B cell (primary cell): ENCODE measurements at places on chromosomes 16 and 17. TPM values are rescaled to one million over a fixed set of nuclear protein-coding genes. Genes with fewer than 3 reads are reported as not detected.

DNA sequence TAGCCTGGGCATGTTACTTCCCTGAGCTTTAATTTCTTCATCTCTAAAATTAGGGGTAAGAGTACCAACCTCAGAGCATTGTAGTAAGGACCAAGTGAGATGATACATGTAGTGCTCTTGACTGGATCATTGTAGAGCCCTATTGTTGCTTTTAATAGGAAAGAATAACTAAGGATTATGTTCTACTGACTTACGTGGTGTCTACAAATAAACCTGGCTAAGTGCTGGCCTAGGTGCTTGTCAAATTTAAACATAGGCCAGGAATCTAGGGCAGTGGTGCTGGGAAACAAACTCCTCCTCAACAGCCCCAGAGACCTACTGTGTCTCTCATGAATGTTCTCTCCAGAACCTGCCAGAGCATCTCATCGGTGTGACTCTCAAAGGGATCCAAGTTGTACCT, 69.4 kb downstream of the ABCC12 start:
- H3K4me1 ChIP-seq, result no peaks in the 10 kb centered on the region
- no peak for DNase-seq
- no peaks in the 10 kb centered on the region for H3K36me3 ChIP-seq
- H3K4me3 ChIP-seq, result no peak overlapping the region
- no peak overlapping the region for H3K27ac ChIP-seq

- H3K4me3 ChIP-seq, result no peak overlapping the region
- peak; percentile 20 for DNase-seq
- no peak overlapping the region for H3K27ac ChIP-seq
- H3K4me1 ChIP-seq, result peaks cover 20% of the 10 kb centered on the region
- H3K27me3 ChIP-seq, result no peaks in the 10 kb centered on the region
- no peaks in the 10 kb centered on the region for H3K36me3 ChIP-seq
Measured at GRCh38 chr17:411421-412120, 59.0 kb upstream of the RPH3AL start.

DNA sequence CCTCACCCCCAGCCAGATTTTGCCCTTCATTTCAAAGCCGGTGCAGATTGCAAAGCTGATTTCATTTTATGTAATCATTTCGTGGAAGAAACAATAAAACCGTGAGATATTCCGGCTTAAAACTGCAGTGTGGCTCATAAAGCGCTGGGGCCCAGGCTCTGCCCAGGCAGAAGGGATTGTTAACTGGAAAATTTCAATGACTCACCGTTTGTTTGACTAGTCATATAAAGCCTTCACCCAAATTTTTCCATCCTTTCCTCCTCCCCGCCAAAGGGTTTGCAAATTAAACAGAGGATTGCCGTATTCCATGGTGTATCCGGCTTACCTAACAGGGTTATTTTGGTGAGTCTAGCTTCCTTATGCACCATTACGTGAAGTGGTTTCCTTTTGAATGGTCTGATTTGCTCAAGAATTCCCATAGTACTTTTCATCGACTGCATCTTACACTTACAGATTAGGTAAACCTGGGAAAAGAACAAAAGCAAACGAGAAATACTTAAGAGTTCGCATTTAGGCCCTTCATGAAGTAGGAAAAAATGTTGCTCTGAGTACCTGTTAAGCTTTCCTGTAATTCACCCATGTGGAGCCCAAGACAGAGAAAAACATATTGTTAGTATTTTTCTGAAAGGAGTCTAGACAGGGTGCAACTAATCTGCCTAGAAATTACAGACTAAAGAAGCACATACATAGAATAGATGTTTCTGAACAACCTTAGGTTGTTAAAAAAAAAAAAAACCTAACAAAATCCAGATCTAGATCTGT, 949 bp upstream of the GSPT1 start:
- H3K4me3 ChIP-seq, result peak overlapping the region; percentile 44
- no peaks in the 10 kb centered on the region for H3K27me3 ChIP-seq

DNA sequence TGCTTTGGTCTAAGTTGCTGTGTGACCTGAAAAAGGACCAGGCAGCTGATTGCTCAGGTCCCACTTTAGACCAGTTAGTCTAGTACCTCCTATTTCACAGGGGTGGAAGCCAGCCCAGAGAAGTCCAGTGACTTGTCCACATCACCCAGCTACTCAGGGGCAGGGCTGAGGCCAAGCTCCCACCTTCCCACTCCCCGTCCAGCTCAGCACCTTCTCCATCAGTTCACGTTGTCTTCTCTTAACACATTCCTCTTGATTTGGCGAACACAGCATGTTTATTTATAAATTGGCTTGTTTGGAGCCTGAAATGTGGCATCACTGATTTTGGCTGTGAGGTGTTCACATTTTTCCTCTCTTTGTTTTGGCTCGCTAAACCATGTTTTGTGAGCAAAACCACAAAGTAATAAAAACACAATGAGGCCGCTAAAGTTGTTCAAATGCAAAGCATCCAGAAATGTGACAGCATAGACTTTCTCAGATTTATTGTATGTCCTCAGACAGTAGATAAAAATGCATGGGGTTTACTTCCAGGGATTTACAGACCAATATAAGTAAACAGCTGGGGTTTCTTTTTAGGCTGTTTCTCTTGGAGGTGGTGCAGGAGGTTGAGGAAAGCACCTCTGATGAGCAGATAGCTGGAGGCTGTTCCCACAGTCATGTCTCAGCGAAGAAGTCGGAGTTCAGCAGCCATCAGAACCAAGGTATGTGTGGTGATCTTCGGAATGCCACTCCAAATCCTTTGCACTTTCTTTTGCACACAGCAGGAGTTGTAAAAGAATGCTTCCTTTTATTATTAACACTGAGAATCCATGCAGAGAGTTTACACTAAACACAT, 88.4 kb downstream of the PLXDC1 start:
- DNase-seq, result no peak
- no peaks in the 10 kb centered on the region for H3K36me3 ChIP-seq
- no peaks in the 10 kb centered on the region for H3K4me1 ChIP-seq
- no peak overlapping the region for H3K27ac ChIP-seq
- H3K27me3 ChIP-seq, result no peaks in the 10 kb centered on the region

DNA sequence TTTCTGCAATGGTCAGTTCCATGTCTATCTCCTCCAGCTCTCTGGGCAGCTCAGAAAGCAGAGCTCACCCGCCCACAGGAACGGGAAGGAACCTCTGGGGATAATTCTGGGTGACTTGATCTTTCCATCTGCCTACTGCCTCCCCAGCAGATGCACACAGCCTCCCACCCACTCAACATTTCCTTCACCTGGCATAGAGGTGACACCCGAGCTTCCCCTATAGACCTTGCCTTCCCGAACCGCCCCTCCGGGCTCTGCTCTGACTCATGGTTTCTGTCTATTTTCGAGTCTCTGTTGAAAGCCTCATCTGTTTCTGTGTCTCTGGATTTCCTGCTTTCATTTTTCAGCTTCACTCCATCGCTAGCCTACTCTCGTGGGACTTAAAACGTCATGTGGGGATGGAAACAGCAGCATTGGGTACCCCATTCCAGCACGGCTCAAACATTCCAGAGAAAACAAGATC, 11.4 kb downstream of the GGA3 start:
- peaks cover 25% of the 10 kb centered on the region for H3K36me3 ChIP-seq
- peak; percentile 50 for DNase-seq
- H3K4me1 ChIP-seq, result peaks cover 50% of the 10 kb centered on the region
- peak overlapping the region; percentile 68 for H3K27ac ChIP-seq

DNA sequence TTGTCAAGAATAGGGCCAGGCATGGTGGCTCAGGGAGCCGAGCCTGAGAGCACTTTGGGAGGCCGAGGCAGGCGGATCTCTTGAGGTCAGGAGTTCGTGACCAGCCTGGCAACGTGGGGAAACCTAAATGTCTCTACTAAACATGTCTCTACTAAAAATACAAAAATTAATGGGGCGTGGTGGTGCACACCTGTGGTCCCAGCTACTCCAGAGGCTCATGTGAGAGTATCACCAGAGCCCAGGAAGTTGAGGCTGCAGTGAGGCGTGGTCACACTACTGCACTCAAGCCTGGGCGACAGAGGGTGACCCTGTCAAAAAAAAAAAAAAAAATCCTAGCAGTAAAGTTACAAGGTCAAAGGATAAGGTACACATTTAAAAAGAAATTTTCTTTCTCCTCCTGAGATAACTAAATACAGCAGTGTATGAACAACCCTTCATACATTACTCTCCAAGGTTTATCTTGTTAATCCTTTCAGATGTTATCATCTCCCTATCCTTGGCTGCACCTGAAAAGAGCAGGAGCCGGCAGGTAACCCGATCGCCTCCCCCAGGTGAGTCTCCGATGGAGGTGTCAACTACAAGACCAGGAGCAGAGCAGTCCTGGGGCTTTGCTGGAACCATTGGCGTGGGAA, 122.3 kb downstream of the GOSR1 start:
- no peak overlapping the region for H3K27ac ChIP-seq
- H3K4me1 ChIP-seq, result peaks cover 14% of the 10 kb centered on the region
- H3K27me3 ChIP-seq, result no peaks in the 10 kb centered on the region
- H3K4me3 ChIP-seq, result peak overlapping the region; percentile 86

- no peak overlapping the region for H3K27ac ChIP-seq
- H3K4me3 ChIP-seq, result no peak overlapping the region
- DNase-seq, result no peak
- H3K4me1 ChIP-seq, result no peaks in the 10 kb centered on the region
Measured at GRCh38 chr16:77158293-77158692, 32.7 kb upstream of the MON1B start.

GRCh38 chr16:29663807-29664090, 702 bp downstream of the SPN start:
- peak; percentile 58 for DNase-seq
- H3K4me3 ChIP-seq, result peak overlapping the region; percentile 15
- H3K27ac ChIP-seq, result peak overlapping the region; percentile 41
- peaks cover 70% of the 10 kb centered on the region for H3K4me1 ChIP-seq

GRCh38 chr17:2721603-2722002, 10.0 kb upstream of the CLUH start:
- no peak for DNase-seq
- H3K4me3 ChIP-seq, result no peak overlapping the region
- no peaks in the 10 kb centered on the region for H3K36me3 ChIP-seq
- peaks cover 6% of the 10 kb centered on the region for H3K27me3 ChIP-seq
- no peak overlapping the region for H3K27ac ChIP-seq

- peaks cover 2% of the 10 kb centered on the region for H3K36me3 ChIP-seq
- no peaks in the 10 kb centered on the region for H3K4me1 ChIP-seq
- H3K27ac ChIP-seq, result no peak overlapping the region
- H3K27me3 ChIP-seq, result no peaks in the 10 kb centered on the region
- no peak overlapping the region for H3K4me3 ChIP-seq
Measured at GRCh38 chr17:21242026-21242697, 11.0 kb downstream of the NATD1 start.

GRCh38 chr17:50149417-50150353, 792 bp downstream of the PPP1R9B start:
- H3K36me3 ChIP-seq, result peaks cover 18% of the 10 kb centered on the region
- H3K27ac ChIP-seq, result peak overlapping the region; percentile 94
- peaks cover 54% of the 10 kb centered on the region for H3K4me1 ChIP-seq
- DNase-seq, result peak; percentile 76
- peak overlapping the region; percentile 85 for H3K4me3 ChIP-seq

GRCh38 chr17:15309793-15310192, 31.6 kb downstream of the TEKT3 start:
- no peak overlapping the region for H3K4me3 ChIP-seq
- no peak overlapping the region for H3K27ac ChIP-seq
- H3K36me3 ChIP-seq, result no peaks in the 10 kb centered on the region
- H3K27me3 ChIP-seq, result no peaks in the 10 kb centered on the region

DNA sequence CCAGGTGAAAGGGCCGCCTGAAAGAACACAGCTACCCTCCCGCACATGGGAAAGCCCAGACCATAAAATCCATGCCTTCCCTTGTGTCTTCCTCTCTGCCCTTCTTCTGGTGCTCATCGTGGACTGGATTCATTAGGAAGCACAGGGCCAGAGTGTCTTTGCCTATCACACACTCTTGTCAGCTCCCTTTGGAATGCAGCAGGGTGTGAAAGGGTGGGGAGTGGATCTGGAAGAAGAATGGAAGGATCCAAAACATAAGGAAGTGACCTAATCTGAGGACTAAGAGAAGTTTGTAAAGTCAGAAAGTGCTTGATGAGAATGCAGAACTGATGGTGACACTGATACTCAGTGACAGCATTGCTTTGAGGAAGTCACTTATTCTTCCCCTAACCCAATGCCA, 1147.3 kb upstream of the GOT2 start:
- no peaks in the 10 kb centered on the region for H3K4me1 ChIP-seq
- H3K27ac ChIP-seq, result no peak overlapping the region
- no peak overlapping the region for H3K4me3 ChIP-seq
- H3K27me3 ChIP-seq, result no peaks in the 10 kb centered on the region

GRCh38 chr16:9969580-9969979, 212.6 kb downstream of the GRIN2A start:
- H3K4me3 ChIP-seq, result no peak overlapping the region
- no peaks in the 10 kb centered on the region for H3K36me3 ChIP-seq

PPP1R27 gene
- not detected in 2 replicates for total RNA-seq

C1QTNF1 gene
- not detected in 2 replicates for total RNA-seq

HOXB9 gene
- not detected in 2 replicates for total RNA-seq

OR2C1 gene
- 0.67 and 1.4 TPM in 2 replicates for total RNA-seq

MRM3 gene
- 20.9 and 28.4 TPM in 2 replicates for total RNA-seq
